RWPE1 (cell line): ENCODE measurements at places on chromosomes 7 and 10.

DNA sequence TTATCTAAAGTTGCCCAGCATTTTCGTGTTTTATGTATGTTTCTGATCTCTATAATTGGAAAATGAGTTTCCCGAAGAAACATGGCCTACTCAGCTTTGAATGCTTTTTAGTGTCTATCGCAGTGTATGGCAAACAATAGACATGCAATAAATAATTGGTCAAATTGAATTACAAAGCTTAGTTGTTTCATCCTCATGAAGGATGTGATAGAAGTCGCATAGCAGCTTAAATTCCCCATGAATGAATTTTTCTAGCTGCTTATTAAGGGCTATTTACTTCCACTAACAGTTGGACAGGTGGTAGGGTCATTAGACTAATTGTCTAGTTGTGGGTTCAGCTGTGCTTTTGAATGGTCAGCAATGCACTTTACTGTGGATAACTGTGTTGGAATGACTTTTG, 467.3 kb upstream of the MBL2 start:
- no peak for DNase-seq

- no peak for DNase-seq
Observed at GRCh38 chr7:81648716-81649115, 121.1 kb downstream of the HGF start.

GRCh38 chr7:86477343-86477935, 166.3 kb upstream of the GRM3 start:
- no peak for DNase-seq

GRCh38 chr10:75029857-75030256, 81.6 kb upstream of the SAMD8 start:
- no peak for DNase-seq

DNA sequence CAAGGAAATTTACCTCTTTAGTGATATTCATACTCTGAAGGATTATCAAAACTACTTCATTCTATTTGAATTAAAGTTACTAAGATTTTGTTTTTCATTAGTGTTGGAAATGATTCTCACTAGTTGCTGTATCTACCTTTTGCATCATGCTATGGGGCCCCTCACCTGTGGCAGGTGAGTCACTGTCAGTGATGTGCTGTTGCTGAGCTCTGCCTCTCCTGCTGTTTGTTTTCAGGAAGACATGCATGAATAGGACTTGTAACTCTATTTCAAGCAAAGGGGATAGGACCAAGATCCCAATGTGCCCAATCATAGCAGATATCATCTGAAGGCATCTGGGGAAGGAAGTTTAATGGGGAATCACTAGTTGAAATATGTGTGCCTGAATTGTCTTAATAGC, 57.4 kb upstream of the AGR3 start:
- DNase-seq: no peak

DNA sequence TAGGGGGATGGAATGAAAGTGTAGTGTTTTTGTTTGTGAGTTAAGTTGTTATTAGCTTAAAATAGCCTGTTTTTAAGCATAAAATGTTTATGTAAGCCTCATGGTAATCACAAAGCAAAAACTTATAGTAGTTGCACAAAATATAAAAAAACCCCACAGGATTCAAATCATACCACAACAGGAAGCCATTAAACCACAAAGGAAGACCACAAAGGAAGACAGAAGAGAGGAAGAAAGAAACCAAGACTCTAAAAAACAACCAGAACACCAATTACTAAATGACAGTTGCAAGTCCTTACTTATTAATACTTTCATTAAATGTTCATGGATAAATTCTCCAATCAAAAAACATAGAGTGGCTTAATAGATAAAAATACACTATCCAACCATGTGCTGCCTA, 63.6 kb downstream of the ANKRD7 start:
- no peak for DNase-seq

- no peak for DNase-seq
Observed at GRCh38 chr10:43124094-43124521, 14.1 kb upstream of the CSGALNACT2 start.

DNA sequence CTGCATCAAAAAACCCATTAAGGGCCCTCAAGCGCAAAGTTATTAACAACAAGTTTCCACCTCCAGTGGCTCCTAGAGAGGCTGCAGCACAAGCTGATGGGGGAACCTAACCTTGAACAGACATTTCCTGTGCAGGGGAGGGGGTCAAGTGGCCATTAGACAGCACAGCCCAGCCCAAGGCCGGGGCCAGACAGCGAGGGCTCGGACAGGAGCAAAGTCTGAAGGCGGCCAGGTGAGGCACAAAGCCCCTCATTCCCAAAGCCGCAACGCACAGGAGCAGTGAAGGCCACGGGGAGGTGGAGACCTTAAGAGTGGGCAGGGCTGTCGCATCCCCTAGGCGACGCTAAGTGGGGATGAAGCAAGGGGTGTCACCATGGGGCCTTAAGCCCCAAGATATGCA, 73.2 kb upstream of the ZNF746 start:
- DNase-seq: no peak

GRCh38 chr10:131846240-131847101, 54.3 kb upstream of the PPP2R2D start:
- no peak for DNase-seq

- DNase-seq: no peak
Observed at GRCh38 chr10:30750971-30751677, 121.6 kb upstream of the LYZL2 start.
